Bronchial epithelial cell (primary cell): ENCODE measurements at places on chromosomes 1 and 21. TPM values are rescaled to one million over a fixed set of nuclear protein-coding genes. Genes with fewer than 3 reads are reported as not detected.
A peak's percentile ranks its signal among the peaks of the same experiment; 100 is the strongest.

DNA sequence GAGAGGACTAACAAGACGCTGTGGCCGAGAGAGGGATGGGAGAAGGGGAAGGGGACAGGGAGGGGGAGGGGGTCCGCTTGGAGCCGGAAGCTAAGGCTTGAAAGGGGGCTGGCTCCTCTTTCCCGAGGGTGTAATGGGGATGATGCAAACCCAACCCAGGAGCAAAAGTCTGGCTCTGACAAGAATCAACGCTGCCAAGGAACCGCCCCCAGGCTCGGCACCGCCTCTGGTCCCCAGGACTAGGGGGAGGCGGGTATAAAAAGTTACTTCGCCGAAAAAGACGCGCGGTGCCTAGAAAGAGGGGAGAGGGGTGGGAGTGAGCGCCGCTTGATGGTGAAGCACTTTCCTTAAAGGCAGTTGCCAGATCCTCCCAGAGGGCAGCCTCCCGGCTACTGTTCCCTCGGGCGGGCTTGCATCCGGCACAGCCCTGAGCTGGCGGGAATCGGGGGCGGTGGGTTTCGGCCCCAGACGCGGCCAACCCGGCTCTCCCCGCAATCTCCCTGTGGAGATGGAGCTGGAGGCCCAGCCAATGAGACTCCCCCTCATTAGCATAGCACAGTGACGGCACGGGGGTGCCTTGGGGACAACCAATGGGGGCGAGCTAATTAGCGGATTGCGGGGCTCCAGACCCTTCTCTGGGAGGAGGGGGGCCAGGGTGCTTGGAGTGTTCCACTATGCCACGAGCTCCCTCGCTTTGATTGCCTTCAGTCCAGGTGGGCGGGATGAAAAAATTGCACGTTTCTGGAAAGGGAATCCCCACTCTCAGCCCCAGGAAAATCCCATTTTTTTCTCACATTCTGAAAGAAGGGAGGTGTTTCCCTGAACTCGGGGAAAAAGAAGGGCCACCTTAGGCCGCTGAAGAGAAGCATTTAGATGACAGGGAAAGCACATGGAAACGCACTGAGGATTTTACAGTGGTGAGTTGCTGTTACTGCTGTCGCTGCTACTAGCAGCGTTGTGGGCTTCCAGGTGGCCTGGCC, at the start of gene KCNT2:
Gene KCNT2 (minus strand): TSS at position 51 of the 980 bp plus-strand sequence. CDS start 131 bp downstream, outside the sequence.
- DNase-seq = peak; percentile 9

GRCh38 chr1:26530895-26531598, 1.5 kb downstream of the RPS6KA1 start:
- peak; percentile 93 for DNase-seq

DNA sequence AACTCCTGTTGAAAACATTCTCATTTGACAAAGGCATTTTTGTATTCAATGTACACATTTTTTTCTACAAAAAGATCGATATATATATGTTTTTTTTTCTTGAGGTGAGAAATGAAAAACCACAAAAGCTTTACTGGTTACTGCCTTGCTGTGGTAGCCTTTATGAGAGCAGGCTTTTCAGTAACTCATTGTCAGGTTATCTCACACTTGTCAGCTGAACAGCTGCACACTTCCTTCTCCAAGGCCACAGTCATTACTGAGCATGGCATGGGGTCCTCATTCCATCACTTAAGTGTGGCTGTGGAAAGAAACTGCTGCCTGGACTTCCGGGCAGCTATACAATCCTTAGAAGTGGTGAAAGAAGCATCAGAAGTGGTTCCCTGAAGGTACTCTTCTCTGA, 169.3 kb upstream of the ZP4 start:
- no peak for DNase-seq

GRCh38 chr1:153790313-153790965, 15.2 kb downstream of the SLC27A3 start:
- no peak for DNase-seq

Gene DDAH1
- 1.2 and 1.6 TPM in 2 replicates for total RNA-seq

DNA sequence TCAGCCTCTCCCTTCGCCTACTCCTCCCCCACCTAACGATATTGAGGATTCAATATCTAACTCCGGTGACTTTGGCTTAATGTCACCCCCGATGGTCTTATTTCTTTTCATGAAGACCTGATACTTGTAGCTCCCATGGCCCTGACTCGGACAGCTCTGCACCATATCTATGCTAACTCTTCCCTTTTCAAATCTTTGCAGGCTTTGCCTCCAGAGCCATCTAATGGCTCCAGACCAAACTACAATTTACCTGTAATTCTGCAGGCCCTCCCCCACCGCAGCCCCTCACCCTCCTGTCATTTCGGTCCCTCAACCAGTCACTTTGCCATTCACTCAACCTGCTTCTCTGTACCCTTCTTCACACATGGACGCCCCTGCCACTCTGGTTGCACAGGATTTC, 7.9 kb upstream of the GSTM5 start:
- DNase-seq = no peak

- DNase-seq = peak; percentile 78
Observed at GRCh38 chr1:184160236-184160635, 108.7 kb downstream of the TSEN15 start.

Gene G0S2
- 301 and 418 TPM in 2 replicates for total RNA-seq

GRCh38 chr21:17554679-17555465, 42.0 kb downstream of the CXADR start:
- DNase-seq = no peak

DNA sequence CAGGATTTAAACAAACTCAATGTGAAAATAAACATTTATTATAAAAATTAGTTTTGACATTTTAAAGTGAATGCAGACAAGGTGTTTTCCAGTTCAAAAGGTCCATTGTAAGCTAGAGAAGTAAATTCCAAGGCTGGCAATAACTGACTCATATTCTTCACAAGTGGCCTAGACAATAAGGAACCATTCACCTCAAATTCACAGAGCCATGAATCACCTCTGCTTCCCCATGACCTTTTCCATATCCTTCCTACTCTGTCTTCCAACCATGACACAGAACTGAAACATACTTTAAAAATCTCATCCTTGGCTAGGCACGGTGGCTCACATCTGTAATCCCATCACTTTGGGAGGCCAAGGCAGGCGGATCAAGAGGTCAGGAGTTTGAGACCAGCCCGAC, 24.8 kb downstream of the F11R start:
- peak; percentile 97 for DNase-seq

DNA sequence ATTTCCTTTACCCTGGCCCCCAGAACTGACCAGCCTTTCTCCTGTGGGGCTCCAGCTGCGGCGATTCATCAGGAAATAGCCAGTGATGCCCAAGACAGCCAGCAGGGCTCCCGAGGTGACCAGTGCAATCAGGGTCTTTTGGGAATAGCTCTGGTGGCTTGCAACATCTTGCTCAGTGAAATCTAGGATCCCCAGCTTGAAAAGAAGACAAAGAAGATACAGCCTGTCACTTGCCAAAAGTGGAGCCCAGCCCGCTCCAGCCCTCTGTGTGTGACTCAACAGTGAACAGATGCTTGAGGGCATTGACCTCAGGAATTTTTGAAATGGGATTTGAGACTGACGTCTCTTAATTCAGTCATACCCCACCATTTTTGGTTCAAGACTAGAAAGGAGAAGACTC, 22.3 kb downstream of the CD34 start:
- DNase-seq = peak; percentile 39

DNA sequence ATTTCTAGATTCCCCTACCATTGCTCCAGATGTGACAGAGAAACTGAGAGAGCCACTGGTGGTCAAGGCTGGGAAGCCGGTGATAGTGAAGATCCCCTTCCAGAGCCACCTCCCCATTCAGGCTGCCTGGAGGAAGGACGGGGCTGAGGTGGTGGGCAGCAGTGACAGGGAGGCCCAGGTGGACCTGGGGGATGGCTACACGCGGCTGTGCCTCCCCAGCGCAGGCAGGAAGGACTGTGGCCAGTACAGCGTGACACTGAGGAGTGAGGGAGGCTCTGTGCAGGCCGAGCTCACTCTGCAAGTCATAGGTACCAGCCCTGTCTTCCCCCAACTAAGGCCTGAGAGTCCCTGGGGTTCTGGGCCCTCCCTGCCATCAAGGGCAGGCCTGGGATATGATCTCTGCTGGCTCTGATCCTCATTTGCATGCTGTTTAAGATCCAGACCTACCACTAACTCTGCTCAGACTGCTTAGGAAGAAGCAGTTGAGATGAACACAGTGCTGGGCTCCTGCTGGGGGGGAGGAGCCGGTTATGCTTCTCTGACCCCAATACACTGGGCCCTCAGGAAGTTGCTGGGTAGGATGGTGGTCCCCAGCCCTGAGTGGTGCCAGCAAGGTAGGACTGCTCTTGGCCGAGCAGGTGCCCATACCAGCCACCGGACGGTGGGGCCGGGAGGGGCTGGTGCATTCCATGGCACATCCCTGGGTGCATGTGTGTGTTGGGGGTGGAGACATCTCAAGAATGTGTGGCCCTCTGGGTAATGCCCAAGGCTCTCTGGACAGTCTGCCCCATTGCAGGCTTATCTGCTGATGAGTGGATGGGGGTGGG, 25.1 kb downstream of the IGFN1 start:
- no peak for DNase-seq

DNA sequence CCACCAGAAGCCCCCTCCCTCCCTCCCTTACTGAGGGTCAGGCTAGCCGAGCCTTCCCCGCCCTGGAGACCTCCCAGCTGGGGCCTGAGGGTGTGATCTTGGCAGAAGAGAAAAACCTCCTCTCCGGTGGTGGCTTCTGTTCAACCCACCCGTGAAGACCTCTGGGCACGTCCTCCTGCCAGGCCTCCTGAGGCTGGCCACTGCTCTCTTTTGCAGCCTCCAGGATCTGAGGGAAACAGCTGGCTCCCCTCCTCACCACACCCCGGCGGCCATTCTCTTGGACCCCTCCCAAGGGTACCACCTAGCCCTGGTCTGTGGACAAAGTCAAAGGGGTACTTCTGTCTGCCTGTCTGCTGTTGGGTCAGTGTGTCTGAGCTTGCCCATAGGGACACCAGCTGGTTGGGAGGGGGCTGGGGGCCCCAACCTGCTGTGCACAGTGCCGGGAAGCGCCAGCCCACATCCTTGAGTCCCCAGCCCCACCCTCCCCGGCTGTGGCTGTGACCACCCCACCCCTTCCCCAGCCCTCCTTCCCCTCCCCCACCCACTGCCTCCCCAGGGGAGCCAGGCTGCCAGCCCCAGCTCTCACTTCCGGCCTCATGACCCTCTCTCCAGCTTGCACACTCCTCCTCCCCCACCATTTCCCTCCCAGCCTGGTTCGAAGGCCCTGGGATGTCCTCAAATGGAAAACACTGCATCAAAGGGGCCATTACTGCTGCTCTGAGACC, 48.1 kb downstream of the AHDC1 start:
- no peak for DNase-seq

DNA sequence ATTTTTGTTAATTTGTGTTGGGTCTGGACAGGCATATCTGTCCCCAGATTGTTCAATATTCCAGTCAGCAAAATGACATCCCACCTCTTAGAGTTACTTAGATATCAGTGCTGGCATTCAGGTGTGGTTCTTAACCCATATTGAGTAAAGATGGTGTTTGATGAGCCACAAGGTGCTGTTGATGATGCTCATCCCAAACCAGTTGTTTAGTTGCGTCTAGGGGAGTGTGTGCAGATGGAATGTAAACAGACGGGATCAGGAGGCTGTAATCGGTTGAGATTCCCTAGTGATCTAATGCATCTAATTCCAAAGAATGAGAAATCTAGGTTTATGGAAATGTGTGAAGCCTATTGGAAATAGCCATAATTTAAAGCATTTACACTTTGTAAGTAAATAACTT, 1.1 kb downstream of the HOOK1 start:
- DNase-seq = peak; percentile 72

DNA sequence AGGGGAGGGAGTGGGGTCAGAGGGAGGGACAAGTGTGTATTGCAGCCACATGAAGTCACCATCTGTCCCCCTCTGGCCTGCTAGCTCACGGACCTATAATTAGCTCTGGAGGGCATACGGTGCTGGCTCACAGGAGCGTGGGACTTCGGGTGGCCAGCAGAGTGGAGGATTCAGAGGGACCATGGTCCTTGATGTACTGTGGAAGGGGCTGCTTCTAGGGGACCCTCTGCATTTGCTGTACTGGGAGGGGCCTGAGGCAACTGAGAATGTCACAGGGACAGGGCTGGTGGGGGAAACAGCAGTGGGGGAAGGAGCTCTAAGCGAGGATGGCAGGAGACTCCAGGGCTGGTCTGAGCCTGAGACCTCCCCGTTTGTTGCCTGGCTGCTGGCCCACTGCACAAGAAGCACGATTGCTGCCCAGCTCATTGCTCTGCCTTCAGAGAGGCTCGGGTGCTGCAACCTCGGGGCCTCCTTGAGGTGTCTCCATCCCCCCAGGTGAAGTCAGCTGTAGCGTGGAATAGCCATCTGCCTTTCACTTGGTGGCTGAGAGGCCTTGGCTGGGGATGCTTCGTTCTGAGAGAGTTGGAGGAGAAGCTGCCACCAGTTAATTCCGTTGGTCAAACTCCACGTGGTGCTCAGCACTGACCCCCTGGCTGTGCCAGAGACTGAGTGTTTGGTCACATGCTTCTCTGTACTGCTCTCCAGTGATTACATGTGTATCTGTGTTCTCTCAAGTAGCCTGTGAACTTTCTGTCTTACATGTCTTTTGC, 2.7 kb downstream of the PPFIA4 start:
- DNase-seq = no peak

GRCh38 chr1:110877776-110878175, 4.8 kb downstream of the CD53 start:
- no peak for DNase-seq

Gene RPL5
- 2,039 and 2,641 TPM in 2 replicates for total RNA-seq

- DNase-seq = no peak
Observed at GRCh38 chr1:16219968-16220500, 7.6 kb upstream of the ARHGEF19 start.

- DNase-seq = peak; percentile 55
Observed at GRCh38 chr1:14755518-14756252, 157.2 kb downstream of the KAZN start.

Gene KRTAP11-1
- not detected in 2 replicates for total RNA-seq

DNA sequence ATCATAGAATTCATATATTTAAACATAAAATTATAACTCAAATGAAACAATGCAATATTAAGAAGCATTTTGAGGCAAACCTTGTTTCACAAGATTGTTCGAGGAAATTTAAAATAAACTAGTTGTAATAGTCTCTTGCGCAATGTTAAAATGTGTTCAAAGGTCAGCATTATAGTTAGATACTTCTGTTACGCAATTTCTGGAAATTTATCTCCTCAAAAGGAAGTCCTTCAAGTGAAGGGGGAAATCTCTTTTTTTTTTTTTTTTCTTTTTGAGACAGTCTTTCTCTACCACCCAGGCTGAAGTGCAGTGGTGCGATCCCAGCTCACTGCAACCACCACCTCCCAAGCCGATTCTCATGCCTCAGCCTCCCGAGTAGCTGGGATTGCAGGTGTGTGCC, 52.1 kb downstream of the FMO4 start:
- DNase-seq = peak; percentile 49

Gene DIRAS3
- total RNA-seq = under 0.01 and 0.13 TPM in 2 replicates

GRCh38 chr1:53281133-53281532, 42.8 kb upstream of the MAGOH start:
- DNase-seq = no peak

DNA sequence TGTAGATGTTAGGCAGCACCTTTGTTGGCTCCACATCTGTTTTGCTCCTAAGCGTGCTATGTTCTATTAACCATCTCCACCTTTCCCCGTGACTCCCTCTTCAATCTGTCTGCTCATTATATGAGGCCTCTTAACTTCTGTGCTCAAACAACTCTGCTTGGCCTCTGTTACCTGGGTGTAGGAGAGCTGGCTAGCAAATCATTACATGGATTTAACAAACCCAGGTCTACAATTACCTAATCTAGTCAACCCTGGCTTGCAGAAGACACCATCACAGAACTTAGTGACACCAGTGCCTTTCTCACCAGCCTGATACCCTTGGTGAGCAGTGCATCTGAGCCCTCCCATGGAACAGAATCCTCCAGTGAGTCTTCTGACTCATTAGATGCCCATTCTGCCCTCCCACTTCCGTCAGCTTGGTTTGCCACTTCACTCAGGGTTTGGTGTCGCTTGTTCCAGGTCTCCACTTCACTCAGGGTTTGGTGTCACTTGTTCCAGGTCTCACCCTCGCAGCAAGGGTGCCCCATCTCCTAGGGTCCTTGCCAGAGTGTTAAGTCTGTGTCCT, 92.0 kb upstream of the KIF26B start:
- no peak for DNase-seq
